ENCODE measurements at places on chromosomes 4 and X.

DNA sequence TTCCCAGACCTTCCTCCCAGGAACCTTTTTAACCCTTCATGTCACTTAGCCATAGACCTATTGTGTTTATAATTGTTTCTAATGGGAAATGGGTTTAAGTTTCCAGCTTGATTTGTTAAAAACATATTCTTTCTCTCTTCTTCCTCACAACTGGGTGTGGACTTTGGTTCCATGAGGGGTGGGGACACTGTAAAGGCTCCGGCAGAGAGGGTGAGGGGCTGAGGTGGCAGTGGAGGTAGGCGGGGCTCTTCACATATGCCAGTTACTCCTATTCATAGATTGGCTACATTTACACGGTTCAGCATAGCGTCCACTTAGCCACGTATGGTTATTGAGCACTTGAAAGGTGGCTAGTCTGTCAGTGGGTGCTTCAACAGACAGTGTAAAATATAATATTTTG is 7.8 kb downstream of the INTS6L start:
- no peak for DNase-seq

DNA sequence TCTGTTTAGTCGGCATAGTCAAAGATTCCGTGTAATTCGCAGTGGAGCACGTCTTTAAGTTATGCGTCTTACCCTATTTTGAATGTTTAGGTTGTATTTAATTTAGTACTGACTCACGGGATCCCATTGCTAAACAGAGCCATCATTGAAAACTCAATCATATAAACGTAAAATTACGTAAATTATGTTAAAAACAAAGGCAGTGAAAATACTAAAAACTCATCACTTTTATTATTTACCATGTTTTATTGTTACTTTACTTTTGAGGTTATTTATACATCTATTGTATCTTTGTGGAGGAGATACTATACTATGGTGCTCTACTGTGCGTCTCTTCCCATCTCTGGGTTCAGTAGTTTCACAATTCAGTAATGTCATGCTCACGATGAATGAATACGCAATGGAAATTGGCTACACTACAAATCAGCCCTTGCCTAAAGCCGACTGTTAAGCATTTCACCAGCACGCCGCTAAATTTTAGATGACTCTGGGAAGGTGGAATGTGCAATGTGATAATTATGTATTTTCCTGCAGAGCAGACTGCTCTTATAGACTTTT is 944 bp downstream of the FUNDC2 start:
- no peak for DNase-seq

- DNase-seq, result no peak
Observed at GRCh38 chr4:165384186-165384585, 5.4 kb downstream of the CPE start.

DNA sequence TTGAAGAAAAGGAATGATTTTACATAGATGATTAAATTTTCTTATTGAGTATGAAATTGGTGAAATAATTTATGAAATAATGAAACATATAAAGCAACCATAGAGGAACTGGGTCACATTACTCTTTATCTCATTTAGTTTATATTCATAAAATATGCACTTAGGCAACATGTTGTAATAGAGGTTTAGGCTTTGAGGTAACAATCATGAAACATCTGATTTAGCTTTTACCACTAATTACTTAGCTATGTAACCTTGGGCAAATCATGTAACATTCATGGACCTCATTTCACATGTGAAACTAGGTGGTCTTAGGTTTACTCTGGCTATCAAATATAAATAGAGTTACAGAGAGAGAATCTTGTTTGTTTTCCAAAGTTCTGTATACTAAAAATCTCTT is 54.5 kb upstream of the SMARCA5 start:
- DNase-seq, result no peak

- DNase-seq, result no peak
Observed at GRCh38 chr4:169963998-169964397, 62.2 kb downstream of the MFAP3L start.

GRCh38 chr4:36206603-36207311 is 37.6 kb downstream of the ARAP2 start:
- DNase-seq, result no peak

GRCh38 chrX:49230500-49231232 is 2.5 kb downstream of the CACNA1F start:
- peak; percentile 31 for DNase-seq

DNA sequence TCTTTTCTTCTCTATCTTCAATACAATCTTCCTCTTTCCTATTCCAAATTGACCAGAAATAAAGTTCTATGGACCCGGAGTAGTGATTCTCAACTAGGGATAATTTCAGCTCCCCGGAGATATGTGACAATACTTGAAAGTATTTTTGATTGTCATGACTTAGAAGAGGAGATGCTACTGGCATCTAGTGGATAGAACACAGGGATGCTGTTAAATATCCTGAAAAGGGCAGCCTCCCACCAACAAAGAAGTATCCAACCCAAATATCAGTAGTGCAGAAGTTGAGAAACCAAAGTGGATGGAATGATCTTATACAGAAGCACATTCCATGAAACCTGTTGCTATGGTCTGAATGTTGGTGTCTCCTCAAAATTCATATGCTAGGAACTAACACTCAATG is 65.7 kb upstream of the NDST3 start:
- DNase-seq, result no peak

- DNase-seq, result no peak
Observed at GRCh38 chr4:96698831-96699230, 858.9 kb downstream of the PDHA2 start.

GRCh38 chr4:25786497-25787065 is 76.2 kb downstream of the SEL1L3 start:
- no peak for DNase-seq

- DNase-seq, result no peak
Observed at GRCh38 chrX:13764765-13765164, 30.2 kb downstream of the OFD1 start.

GRCh38 chr4:2755821-2756690 is at the start of gene TNIP2:
TNIP2 (minus strand) TSS chr4:2756336; CDS start chr4:2756289, 47 bp downstream.
- peak; percentile 66 for DNase-seq

DNA sequence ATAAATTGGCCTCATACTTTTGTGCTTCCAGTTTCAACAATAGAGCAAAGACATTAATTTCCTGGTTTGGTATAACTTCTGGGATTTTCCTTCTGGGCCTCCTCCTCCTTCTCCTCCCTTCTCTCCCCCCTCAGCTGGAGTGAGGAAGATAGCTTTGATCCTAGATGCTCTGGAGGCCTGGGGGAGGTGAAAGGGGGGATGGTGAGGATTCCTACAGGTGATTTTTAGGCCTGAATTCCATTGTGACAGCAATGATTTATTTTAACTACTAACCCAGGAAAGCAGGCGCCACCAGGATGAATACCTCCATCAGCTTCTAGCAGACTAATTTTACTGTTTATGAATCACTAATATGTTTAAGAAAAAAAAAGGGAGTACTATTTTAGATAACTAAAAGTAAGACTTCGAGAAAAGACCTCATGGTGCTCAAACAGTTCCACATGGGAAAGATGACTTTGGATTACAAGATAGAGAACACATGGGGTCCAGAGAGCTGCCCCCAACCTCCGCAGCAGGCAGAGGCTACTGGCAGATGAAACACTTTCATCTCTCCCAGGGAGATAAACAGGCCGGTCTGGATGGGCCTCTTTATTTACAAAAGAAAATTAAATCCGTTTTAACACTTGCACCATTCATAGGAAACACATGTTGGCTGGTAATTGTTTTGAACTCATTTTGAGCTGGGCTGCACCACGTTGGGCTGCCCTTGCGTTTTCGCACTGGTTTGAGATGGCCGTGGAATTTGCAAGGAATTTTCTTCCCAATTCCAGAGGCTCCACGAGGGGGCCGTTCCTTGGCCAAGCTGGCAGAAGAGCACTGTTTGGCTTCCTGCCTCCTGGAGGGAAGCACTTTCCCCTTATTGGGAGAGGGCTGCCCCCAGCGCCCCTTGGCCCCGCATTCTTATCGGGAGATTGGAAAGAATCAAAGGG is 125.1 kb upstream of the STX18 start:
- DNase-seq, result no peak

DNA sequence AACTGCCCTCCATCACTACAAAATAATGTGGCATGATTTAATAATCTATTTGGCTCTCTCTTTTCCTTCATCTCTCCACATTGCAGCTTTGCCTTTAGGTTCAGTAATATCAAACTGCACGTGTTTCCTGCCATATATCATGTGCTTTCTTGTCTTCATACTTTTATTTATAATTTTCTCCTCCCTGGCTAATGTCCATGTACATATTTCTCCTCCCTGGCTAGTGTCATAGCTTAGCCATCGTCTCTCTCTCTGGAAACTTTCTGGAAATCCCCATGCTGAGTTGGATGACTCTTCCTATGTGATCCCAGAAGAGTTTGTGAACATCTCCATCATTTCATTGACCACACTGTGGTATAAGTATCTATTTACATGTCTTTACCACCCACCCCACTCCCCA is 21.3 kb upstream of the PDGFC start:
- DNase-seq, result no peak

GRCh38 chr4:101621120-101621519 is 169.4 kb upstream of the BANK1 start:
- DNase-seq, result no peak

- DNase-seq, result no peak
Observed at GRCh38 chr4:113256946-113257345, 207.5 kb downstream of the ANK2 start.

DNA sequence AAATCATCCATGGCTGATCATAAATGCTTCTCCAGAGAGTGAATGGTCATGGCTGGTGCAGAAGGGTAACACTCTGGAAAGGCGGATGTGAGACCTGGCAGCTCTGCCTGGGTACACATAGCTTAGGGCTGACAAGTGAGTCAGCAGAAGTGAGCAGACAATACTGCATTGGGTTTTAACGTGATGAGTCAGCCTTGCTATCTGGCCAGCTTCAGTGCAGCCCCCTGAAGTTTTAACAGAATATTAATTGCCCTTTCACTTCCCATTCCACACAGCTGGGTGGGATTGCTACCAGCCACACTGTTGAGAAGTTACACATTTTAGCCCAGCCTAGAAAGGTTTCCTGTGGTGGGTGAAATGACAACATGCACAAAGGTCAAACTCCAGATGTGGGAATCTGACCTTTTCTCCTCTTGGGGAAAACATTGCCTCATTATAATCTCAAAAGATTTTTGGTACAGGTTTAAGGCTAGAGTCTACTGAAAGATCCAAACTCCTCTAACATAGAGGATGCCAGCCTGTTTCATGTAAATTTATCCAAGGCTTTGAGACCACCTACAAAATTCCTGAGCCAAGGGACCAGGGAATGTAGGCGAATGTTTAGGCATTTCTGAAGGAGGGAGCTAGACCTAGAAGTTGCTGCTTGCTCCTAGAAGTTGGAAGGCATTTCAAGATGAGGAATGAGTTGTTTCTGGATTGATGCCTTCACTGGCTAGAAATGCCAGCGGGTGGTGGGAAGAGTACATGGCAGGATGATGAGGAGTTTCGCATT is 230.3 kb upstream of the PGRMC2 start:
- no peak for DNase-seq

- no peak for DNase-seq
Observed at GRCh38 chr4:85726555-85726954, 251.6 kb downstream of the ARHGAP24 start.

DNA sequence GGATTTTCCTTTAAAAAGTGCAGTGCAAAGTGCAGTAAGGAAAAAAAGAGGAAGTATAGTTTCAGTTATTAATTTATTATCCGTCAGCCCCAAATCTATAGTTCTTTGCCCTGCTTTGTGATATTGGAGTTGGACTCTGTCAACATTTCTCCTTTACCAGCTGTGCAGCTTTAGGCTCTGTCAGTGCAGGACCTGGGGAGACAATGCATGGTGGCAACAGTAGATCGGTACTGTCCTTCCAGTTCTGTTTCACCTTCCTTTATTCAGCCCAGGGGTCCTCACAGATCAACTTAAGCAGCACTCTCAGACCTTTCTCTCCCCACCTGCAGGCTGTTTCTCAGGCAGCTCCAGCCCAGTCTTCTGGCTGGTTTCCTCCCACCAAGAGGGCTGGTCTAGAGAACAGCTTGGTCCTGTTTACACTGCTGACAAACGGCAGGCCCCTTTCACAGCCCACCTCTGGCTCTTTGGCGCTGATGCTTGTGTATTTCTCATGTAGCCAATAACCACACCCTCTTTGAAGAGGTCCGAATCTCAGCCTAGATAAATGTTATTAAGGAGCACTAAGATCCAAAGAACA is 71.6 kb downstream of the MCUB start:
- DNase-seq, result no peak

GRCh38 chr4:147794314-147794680 is 62.4 kb downstream of the ARHGAP10 start:
- DNase-seq, result no peak

GRCh38 chrX:40095583-40096394 is 2.0 kb downstream of the BCOR start:
- DNase-seq, result no peak

DNA sequence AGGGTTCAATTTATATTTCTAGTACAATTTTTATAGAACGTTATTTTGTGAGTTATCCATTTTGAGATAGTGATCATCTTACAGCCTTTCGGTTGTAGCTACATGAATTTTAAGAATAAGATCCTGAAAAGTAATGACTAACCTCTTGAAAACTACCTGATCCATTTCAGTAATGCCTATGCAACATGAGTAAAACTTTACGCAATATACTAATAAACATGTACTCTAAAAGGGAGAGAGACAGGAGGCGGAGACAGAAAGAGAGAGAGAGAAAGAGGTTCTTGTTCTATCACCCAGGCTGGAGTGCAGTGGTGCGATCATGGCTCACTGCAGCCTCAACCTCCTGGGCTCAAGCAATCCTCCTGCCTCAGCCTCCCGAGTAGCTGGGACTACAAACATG is 816.1 kb downstream of the CCSER1 start:
- DNase-seq, result no peak

DNA sequence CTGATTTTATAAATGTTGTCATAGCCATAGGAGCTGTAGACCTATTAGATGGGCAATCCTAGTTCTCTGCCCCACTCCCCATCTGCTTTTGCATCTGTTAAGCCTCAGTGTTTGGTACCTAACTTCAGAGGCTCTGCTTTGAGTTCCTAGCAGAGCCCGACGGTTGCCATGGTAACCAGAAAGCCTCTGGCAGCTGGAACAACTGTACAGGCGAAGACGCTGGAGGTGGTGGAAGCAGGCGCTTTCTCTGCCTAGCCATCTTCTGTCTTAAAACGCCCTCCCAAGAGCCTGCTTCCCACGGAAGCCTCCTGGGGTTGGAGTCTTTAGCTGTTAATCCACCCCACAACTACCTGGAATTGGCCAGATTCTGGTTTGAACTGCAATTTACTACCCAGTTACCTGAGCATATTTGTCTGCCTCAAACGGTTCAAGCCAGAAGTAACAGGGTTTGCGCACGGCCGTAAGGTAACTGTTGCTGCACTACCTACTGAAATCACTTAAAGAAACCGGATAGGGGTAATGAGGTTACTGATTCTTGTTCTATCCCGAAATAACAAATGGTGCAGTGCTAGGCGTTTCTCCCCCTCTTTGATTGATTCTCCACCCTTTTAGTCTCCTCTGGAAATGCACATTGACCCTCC is 1.0 kb upstream of the GABRG1 start:
- DNase-seq, result no peak

DNA sequence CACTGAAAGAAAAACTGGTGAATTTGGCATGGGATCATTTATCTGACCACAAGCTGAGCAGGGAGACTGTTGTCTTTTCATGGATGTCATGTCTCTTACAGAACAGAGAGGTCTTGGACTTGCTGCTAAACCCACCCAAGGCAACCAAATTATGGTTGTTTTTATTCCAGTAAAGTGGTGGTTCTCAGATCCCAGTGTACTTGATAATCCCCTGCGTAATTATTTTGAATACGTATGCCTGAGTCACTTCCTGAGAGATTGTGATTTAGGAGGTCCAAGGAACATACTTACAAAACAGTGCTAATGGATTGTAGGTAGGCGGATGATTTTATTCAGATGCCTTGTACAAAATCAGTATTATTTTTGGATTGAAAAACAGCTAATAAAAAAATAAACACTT is 585.6 kb downstream of the IL1RAPL1 start:
- DNase-seq, result no peak

All from activated CD4-positive, alpha-beta T cell treated with anti-CD3 and anti-CD28 coated beads for 24 hours (primary cell).